Subcutaneous preadipocyte (primary cell): ENCODE measurements at places on chromosomes 6 and 20. TPM values are rescaled to one million over a fixed set of nuclear protein-coding genes. Genes with fewer than 3 reads are reported as not detected.

Gene SH3BGRL2
- 1.6 and 2.2 TPM in 2 replicates for total RNA-seq

Gene SPINT3
- total RNA-seq: not detected in 2 replicates

Gene SCRT2
- not detected in 2 replicates for total RNA-seq

Gene CLIC5
- total RNA-seq: not detected in 2 replicates

Gene TNF
- not detected in 2 replicates for total RNA-seq

Gene MICB
- total RNA-seq: 10.7 and 11.1 TPM in 2 replicates

Gene LY6G6D
- total RNA-seq: not detected in 2 replicates

Gene FAM83D
- total RNA-seq: 15.8 and 28.7 TPM in 2 replicates

Gene IL20RA
- total RNA-seq: 0.20 and 0.37 TPM in 2 replicates

Gene BTBD9
- total RNA-seq: 7.7 and 8.6 TPM in 2 replicates

Gene HRH3
- total RNA-seq: not detected in 2 replicates

Gene POPDC3
- total RNA-seq: 23.7 and 24.6 TPM in 2 replicates

Gene PCIF1
- 10.7 and 11.3 TPM in 2 replicates for total RNA-seq

Gene TRIM38
- total RNA-seq: 10.0 and 14.7 TPM in 2 replicates

Gene POM121L2
- not detected in 2 replicates for total RNA-seq

Gene DEFB124
- not detected in 2 replicates for total RNA-seq

Gene ZSCAN23
- total RNA-seq: 6.2 and 6.6 TPM in 2 replicates

Gene ADGRB3
- under 0.01 and 0.78 TPM in 2 replicates for total RNA-seq

Gene SEMG1
- total RNA-seq: not detected in 2 replicates

Gene NMBR
- 0.37 TPM in 1 of 2 replicates, not detected in the other for total RNA-seq

Gene KIAA1755
- total RNA-seq: 0.37 and 0.39 TPM in 2 replicates

Gene KCNK16
- total RNA-seq: not detected in 2 replicates

Gene TPBG
- 44.5 and 90.7 TPM in 2 replicates for total RNA-seq

Gene LGSN
- total RNA-seq: not detected in 2 replicates

Gene NKX2-2
- total RNA-seq: 0.20 TPM in 1 of 2 replicates, not detected in the other

Gene RGS17
- total RNA-seq: 26.1 and 28.9 TPM in 2 replicates

Gene KIF6
- total RNA-seq: 0.73 TPM in 1 of 2 replicates, not detected in the other

Gene SLC16A10
- total RNA-seq: under 0.01 TPM in 1 of 2 replicates, not detected in the other

Gene CCR6
- not detected in 2 replicates for total RNA-seq

Gene PAK5
- not detected in 2 replicates for total RNA-seq

Gene DEFB116
- not detected in 2 replicates for total RNA-seq

Gene GTSF1L
- not detected in 2 replicates for total RNA-seq

Gene ADGRF4
- not detected in 2 replicates for total RNA-seq

Gene TAB2
- total RNA-seq: 15.4 and 17.8 TPM in 2 replicates

Gene KCNQ2
- total RNA-seq: not detected in 2 replicates
